CMK (cell line): ENCODE measurements at places on chromosomes 5 and 9.

- DNase-seq, result no peak
Measured at GRCh38 chr9:133956520-133957076, 35.5 kb downstream of the VAV2 start.

- DNase-seq, result no peak
Measured at GRCh38 chr5:82244854-82245635, 33.1 kb downstream of the RPS23 start.

GRCh38 chr5:74326571-74327338 lies 313.8 kb downstream of the ENC1 start:
- DNase-seq, result no peak

- no peak for DNase-seq
Measured at GRCh38 chr9:107548298-107549142, 59.0 kb upstream of the KLF4 start.

DNA sequence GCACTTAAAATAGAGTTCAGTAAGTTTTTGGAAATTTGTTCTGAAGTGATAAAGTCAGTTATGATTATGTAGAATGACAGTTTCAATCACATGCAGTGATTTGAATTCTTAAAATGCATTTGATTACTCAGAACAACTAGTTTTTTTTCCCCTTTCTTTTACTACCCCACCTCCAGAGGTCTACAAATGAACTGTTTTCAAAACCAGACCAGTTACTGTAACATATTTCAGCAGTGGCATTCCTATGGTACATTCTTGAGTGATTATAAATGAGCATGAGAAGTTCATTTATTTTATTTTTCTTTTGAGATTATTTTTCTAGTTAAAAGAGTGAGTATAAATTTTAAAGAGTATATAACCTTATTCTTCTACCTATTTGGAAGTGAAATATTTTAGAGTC lies 71.6 kb downstream of the NNT start:
- no peak for DNase-seq

DNA sequence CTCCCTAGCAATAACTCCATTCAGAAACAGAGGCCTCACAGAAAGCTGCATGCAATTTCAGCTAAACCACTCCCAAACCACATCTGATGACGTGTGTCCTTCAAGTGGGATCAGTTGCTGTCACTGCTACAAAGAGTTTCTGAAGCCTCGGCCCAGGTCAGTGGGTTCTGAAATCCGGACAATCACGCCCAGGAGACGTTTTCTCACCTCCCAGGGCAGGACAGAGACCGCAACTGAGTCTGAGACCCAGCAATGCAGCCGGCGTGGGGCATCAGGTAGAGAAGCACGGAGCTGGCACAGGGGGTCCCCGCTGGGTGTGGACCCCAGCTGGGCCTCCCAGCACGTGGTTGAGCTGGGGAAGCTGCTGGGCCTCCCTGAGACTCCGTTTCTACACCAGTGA lies 2.6 kb upstream of the UBE2QL1 start:
- DNase-seq, result no peak
